Endodermal cell (in vitro differentiated cells): ENCODE measurements at places on chromosomes 1 and 21. TPM values are rescaled to one million over a fixed set of nuclear protein-coding genes. Genes with fewer than 3 reads are reported as not detected.

GRCh38 chr1:94209425-94209824 lies 28.0 kb downstream of the ARHGAP29 start:
- no peak for DNase-seq

GRCh38 chr1:54377040-54377691 lies 29.0 kb downstream of the SSBP3 start:
- no peak for DNase-seq

GRCh38 chr1:27759236-27759635 lies 13.8 kb upstream of the STX12 start:
- no peak for DNase-seq

DNA sequence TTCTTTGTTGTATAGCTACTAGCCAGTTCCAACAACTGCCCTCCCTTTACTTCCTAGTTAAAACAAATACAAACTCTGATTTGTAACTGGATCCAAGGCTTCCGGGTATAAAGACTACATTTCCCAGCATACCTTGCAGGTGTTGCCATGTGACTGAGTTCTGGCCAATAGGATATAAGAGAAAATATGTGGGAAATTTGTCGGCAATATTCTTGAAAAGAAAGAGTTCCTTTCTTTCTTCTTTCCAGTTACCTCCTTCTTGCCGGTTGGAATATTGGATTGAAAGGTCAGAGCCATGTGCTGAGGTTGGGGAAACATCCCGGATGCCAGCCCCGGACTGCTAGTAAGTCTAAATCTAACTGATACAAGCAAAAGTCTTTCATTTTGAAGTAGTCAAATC lies 23.0 kb upstream of the ZBTB40 start:
- peak; percentile 61 for DNase-seq

DNA sequence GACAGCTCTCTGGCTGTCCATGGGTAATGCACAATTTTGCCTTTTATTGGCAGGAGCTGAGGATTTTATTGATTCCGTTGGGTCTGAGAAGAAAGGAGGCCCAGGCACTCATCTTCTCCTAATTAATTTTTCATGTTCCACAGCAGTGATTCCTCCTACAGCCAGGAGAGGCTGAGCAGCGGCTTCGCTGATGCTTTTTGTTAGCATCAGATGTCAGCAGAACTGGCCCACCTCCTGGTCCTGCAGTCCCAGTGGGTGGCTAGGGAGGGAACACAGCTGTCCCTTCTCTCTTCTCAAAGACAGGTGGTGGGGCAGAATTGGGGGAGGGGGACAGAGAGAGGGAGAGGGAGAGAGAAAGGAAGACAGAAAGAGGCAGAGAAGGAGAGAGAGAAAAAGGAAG lies 5.7 kb downstream of the MT1HL1 start:
- DNase-seq, result no peak

GRCh38 chr1:54193453-54193852 lies 6.4 kb downstream of the CYB5RL start:
- DNase-seq, result no peak

DNA sequence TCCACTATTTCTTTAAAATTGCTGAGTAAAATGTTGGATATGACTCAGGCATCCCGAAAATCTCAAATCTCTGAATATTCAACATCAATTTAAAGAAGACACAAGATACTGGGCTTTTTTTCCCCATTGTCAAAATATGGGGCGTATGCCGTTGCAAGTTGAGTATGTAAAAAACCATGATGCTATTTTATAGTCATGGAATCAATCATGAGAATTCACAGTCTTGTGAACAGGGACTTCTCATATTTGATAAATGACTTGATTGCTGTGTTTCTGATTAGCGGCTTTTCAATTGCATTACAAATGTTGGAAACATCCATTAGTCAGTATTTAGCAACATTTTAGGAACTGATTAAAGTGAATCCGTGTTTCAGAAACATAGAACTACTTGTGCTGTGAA lies 45.3 kb downstream of the SETD4 start:
- DNase-seq, result no peak

GRCh38 chr1:62436466-62437272 lies at the start of gene USP1:
USP1 (plus strand) TSS chr1:62437049; CDS start chr1:62439868, 2,819 bp downstream.
- DNase-seq, result peak; percentile 99

DNA sequence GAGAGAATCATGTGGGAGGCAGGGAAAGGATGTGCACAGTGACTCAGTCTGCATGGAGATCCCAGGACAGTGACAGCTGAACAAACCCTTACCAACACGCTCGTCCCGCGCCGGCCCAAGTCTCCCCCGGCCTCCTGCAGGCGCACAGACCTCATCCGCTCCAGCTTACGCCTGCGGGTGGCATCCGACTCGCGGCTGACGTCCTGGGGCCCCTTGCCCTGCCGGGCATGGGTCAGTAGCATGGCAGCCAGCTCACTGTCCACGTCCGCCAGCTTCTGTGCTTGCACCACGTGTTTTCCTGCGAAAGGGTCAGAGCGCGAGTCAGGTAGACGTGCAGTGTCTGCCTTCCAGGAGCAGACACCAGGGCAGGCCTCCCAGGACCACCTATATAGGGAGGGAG lies 115.2 kb downstream of the NPHP4 start:
- DNase-seq, result no peak

DNA sequence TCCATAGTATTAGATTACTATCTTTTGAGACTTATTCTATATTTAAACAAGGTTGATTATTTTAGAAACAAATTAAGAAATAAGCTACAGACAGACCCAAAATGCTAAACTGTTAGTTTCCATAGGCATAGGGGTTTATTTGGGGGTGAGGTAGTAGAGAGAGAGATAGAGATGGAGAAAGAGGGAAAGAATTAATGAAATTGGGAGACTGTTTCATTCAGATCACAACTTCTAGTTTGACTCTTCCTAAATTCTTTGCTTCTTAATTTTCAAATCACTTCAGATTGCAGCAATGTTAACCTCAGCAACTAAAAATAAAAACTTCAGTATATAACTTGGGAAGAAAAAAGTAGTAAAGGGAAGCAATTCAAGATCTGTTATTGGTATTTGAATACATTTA lies 3.4 kb downstream of the JUN start:
- no peak for DNase-seq

- no peak for DNase-seq
Observed at GRCh38 chr1:1835546-1835945, 55.3 kb downstream of the GNB1 start.

- DNase-seq, result no peak
Observed at GRCh38 chr21:14086553-14086952, 124.2 kb downstream of the LIPI start.

DNA sequence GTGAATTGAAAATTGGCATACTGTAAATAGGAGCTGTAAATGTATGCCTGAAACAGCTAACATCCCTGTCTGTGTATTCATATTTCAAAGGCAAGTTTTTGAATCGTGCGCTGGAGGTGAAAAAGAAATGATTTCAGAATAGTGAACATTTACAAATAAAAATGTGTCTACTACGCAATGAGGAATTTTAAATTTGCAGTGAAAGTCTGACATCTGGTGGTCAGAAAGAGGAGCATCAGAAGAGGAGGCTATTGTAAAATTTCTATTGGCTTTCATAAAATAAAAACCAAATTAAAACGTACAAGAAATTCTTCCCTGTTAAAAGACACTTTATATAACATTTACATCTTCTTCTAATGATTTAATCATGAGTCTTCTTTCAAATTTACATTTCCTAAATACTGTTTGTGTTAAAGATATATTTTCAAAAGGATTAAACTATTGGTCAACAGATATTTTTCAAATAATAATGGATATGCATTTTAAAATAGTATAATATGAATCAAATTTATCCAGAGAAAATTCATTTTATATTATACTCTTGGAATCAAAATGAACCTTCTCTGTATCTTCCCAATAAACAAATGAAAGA lies 113.7 kb upstream of the RRP15 start:
- DNase-seq, result no peak

DNA sequence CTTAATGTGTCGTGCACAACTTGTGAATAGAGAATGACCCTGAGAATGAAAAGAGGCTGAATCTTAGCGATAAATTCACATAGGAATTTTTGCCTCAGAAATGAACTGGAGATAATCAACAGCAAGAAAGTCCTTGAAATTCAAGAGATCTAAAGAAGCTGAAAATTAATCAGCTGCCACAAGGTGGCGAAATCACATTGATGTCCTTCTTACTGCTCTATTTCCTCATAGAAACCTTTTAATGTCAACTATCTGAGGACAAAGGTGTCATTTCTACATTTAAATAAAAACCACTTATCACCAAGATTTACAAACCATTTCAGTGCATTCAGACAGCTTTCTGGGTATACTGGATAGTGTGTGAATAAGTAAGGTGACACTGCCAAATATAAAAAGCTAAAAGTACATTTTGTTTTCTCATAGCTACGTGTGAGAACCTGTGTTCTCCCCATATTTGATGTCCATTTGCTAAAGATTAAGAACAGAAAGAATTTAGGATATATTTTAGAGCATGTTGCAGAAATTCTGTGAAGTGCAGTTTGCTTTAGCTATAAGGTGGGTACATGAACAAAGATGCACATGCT lies 485.3 kb upstream of the PTBP2 start:
- DNase-seq, result peak; percentile 65

- no peak for DNase-seq
Observed at GRCh38 chr1:18776777-18777176, 82.7 kb downstream of the TAS1R2 start.

DNA sequence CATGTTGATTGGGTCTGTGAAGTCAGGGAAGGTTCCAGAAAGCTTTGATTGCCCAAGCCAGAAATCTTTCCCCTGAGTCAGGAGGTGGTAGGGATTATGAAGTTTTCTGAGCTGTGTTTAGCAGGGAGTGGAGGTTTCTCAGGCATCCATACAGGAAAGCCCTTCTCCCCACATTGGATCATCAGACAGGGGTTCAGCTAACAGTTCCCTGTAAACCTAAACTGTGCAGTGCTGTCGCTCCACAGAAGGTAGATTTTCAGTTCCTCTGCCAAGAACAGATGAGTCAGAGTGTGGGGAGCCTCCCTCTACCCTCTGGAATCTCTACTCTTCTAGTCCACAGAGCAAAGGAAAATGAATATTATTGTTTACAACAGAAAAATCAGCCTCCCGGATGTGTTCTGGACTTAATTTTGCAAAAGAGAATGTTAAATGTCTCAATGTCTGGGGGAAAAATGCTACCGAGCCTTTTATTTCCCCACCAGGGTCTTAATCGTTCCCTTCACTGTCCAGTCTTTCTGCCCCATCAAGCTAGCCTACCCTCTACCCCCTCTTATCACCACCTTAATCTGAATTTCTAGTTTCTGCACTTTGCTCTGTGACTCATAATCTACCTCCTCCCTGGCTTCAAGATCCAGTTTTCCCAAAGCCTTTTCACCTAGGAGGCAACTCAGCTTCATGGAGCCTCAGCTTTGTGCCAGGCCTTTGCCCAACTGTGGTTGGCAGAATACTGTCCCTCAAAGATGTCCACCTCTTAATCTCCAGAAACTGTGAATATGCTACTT lies 355.6 kb downstream of the PRDM2 start:
- no peak for DNase-seq

DNA sequence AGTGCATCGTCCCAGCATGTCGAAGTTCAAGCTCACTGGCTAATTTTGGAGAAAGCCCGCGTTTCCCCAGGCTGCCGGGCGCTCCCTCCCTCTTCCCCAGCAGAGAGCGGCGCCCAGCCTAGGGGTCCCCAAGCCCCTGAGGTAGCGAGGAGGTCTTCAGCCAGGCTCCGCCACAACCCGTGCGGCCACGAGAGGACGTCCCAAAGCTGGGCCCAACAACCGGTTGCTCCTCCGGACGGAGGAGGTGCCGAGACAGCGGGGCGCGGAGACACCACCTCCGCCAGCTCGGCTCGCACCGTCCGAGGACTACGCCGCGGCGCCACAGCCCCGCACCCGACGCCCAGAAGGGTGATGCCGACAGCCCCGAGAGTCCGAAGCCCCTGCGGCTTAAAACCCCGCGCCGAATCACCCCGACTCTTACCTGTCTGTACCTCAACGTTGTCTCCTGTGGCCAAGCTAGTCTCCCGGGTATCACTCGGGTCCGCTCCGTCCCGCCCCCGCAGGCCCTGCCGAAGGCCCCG lies at the start of gene DENND2C:
TSS of gene DENND2C (minus strand) at position 488 of the 521 bp plus-strand sequence. CDS start 44,065 bp downstream, outside the sequence.
- DNase-seq, result no peak

- DNase-seq, result no peak
Observed at GRCh38 chr1:78958711-78959110, 47.8 kb downstream of the ADGRL4 start.

DNA sequence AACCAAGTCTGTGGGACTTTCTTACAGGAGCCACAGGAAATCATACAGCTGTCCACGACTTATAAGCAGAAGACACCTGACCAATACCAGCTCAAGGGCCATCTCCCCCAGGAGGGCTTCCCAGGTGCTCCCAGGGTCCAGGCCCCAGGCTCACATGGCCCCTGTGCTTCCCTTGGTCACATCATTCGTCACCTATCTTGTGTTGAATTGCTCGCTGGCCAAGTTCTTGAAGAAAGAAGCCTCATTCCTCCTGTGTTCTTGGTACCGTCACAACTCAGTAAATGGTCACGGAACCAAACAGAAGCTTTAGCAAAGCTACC lies 3.0 kb downstream of the NPHP4 start:
- DNase-seq, result no peak

DNA sequence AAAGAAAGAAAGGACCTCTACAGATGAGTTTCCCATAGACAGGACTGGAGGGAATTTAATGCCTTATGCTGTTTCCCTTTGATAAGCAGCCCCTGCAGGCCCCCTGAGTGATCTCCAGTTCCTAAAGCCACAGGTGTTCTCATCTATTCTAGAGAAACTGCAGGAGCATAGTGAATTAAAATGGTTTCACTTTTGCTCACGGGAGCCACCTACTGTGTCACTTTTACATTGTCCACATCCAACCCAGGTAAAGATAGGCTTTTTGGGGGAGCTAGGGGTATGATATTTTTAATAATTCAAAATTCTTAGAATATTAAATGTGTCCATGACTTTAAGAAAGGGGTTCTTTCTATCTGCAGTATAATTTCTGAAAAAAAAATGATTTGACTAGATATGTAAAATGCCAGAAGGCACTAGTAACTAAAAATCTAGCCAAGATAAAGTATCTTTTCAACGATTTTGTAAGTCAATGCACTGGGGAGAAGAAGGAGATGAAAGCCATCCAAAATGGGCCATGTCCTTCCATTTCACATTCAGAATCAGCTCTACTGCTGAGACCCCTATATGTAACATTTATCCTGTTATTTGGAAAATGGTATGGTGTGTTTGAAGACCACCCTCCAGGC lies 267.3 kb upstream of the DUSP10 start:
- peak; percentile 55 for DNase-seq

DNA sequence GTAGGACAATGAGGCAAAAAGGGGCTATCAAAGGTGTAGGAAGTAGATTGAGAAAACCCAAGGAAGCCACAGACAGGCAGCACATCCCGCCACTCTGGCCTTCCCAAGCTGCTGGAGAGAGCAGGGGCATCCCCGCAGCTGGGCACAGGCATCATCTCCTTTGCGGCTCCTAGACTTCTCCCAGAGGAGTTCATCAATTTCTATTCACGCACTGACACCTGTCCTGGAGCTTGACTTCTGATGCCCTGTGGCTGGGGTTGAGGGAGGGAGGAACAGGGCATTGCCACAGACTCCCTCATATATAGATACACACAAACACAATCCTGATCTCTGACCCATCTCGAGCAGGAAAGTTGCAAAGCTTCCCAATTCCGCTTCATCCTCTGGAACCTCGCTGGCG lies 1.9 kb upstream of the TFAP2E start:
- DNase-seq, result no peak

The F13B gene
- total RNA-seq, result not detected in 2 replicates

The HFM1 gene
- 2.1 to 4.6 TPM (median 3.7 TPM) in 3 replicates for total RNA-seq

The KCNE2 gene
- total RNA-seq, result 0.52 and 0.59 TPM in 2 replicates

The LCE1A gene
- total RNA-seq, result not detected in 2 replicates

The LDLRAD2 gene
- total RNA-seq, result 0.68 and 0.88 TPM in 2 replicates

The SLC35F3 gene
- 11.4 and 14.8 TPM in 2 replicates for total RNA-seq

The TSTD1 gene
- 68.2 to 94.7 TPM (median 76.4 TPM) in 3 replicates for total RNA-seq

The DHDDS gene
- total RNA-seq, result 35.9 to 55.1 TPM (median 49.4 TPM) in 3 replicates

The KPRP gene
- not detected in 2 replicates for total RNA-seq

The ARHGAP29 gene
- 32.3 and 38.9 TPM in 2 replicates for total RNA-seq

The SHISAL2A gene
- 1.5 to 6.7 TPM (median 2.5 TPM) in 3 replicates for total RNA-seq

The SPRR4 gene
- not detected in 2 replicates for total RNA-seq

The OTUD7B gene
- total RNA-seq, result 27.7 to 31.1 TPM (median 28.0 TPM) in 3 replicates

The NEGR1 gene
- total RNA-seq, result 1.1 and 1.5 TPM in 2 replicates

The PAPPA2 gene
- 1.3 and 1.6 TPM in 2 replicates for total RNA-seq
